ENCODE measurements at places on chromosomes 2 and 18.

DNA sequence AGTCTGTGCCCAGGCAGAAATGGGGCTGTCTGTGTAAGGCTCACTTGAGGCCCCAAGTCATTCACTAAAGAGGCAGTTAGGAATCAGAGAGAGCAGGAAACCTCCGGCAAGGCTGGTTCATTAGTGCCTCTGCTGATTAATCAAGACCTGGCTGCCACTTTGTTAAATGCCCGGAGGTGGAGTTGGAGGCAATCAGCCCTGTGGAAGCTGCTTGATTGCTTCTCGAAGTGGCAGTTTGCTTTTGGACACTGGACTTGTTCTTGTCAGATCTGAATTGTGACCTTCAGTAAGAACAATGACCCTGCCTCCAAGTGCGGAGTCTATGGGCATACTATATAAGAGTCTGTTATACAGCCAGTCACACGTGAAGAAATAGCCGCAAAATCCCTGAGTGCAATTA, 183.9 kb upstream of the LINC00305 start:
- DNase-seq: no peak

GRCh38 chr2:595831-596592, 81.2 kb downstream of the TMEM18 start:
- no peak for DNase-seq

GRCh38 chr2:234533626-234534025, 36.7 kb upstream of the ARL4C start:
- no peak for DNase-seq

DNA sequence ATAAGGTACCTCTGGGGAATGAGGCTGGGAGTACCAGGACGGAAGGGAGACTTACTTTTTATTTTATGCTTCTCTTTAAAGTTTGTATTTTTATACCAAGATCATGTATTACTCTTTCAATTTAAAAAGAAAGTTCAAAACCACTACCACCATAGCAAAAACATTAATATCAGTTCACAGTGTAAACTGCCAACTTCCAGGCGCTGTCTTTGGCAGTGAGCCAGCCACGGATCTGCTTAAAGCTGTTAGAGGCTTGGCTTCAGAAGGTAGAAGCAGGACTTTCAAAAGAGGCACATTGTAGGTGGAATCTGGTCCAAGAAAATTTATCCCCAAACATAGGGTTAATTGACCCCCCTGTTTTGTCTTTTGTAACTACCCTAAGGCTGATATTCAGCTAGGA, 74.8 kb downstream of the B3GNT2 start:
- no peak for DNase-seq

DNA sequence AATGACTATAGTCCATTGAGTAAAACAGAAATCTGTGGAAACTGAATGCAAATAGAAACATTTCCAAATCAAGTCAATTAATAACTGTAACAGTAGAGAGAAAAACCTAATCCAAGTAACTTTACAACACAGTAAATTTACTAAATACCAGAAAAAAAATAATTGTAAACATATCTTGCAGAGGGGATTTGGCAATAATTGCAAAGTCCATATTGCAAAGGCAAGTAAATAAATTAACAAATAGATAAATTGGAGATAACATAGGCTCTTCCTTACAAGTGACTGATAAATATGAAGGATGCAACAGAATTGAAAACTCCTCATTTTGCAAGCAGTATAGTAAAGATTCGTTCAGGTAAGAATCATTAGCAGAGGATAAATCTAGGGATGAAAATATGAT, 65.0 kb downstream of the SMC6 start:
- DNase-seq: no peak

DNA sequence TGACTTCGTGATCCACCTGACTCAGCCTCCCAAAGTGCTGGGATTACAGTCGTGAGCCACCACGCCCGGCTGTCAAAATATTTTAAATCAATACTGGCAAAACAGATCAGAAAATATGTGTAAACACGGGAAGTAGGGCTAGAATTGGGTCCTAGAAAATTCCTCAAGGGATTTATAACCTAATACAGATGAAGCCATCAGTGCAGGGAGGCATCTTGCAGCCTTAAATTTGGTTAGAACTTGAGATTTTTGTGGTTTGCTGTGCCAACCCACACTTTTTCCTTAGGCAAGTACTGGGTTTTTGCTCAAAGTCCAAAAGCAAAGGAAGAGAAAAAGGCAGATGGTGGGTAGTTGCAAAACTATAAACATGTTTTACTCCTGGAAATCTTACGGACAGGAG, 33.7 kb upstream of the NFE2L2 start:
- no peak for DNase-seq

GRCh38 chr2:140256080-140256479, 1475.9 kb upstream of the NXPH2 start:
- no peak for DNase-seq

DNA sequence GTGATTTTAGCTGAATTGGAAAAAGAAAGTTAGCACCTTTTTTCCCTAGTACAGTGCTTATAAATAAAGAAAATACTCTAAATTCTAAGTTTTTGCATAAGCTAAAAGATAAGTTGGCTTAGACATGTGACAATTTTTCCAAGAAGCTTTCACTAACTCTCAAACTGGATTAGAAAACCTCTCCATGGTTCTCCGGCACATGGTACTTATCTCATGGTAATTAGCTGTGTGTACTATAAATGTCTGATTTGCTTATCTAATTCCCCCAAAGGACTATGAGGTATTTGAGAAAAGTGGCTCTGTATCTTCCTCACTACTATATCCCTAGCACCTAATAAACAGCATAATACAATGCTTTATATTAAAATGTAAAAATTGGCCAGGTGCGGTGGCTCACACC, 71.1 kb downstream of the ROCK1 start:
- no peak for DNase-seq

DNA sequence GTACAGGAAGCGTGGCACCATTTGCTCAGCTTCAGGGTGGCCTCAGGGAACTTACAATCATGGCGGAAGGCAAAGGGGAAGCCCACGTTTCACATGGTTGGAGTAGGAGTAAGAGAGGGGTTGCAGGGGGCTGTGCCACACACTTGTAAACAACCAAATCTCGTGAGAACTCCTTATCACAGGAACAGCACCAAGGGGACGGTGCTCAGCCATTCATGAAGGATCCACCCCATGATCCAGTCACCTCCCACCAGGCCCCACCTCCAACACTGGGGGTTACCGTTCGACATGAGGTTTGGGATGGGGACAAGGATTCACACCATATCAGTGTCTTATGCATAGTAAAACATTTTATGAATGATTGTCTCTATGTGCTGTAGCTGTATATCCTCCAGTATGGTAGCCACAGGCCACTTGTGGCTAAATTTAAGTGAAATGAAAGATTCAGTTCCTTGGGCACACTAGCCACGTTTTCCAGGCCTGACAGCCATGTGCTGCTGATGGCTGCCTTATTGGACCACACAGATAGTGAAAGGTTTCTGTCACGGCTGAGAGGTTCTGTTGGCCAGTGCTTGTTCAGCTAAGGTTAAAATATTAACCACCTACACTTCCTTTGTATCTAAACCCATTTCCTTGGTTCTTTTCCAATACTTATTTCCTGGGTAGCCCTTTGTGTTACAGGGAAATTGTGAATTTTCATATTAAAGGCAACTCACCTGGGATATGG, 77.3 kb downstream of the AGAP1 start:
- no peak for DNase-seq

DNA sequence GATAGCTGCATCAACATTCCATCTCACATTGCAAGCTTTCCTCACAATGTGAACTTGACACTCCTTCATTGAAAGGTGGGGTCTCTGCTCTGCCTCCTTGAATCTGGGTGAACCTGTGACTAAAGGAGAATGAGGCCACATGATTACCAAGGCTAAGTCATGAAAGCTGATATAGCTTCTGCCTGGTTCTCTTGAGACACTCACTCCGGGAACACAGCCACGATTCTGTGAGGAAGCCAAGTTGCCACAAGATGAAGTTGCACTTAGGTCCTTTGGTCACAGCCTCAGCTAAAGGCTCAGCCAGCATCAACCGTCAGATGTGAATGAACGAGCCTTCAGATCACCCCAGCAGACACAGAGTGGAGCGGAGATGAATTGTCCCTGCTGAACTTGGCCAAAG, 94.7 kb upstream of the FAM136A start:
- DNase-seq: no peak

DNA sequence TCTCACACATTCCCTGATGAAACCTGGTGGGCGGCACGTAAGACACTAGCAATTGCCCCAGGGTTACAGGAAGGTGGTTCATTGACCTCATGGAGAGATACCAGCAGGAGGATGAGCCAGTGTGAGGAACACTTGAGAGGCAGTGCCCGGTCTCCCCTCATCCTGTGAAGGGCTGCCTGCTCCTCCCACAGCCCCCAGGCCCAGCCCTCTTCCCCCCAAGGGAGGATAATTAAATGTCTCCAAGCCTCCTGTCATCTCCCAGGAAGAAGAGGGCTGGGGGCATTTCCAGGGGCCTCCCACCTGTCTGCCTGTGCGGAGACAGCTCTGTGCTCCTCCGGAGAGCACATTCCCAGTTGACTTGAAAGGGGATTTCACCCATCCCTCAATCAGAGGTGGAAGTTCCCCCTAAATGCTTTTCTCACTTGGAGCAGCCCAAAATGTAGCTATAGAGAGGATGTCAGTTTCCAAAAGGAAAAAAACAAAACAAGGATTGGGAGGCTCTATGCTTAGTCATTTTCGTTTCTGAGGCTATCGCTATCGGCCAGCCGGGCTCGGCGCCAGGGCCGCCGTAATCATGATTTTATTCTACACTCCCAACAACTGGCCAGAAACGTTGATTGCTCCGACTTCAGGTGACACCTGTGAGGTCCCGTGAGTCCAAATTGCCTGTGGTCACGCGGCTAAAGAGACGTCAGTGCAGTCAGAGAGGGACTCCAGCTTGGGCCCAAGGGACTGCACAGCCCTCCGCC, 7.1 kb downstream of the KCNF1 start:
- no peak for DNase-seq

- DNase-seq: no peak
These were observed 74.9 kb upstream of the TAF1B start for GRCh38 chr2:9768388-9768787.

DNA sequence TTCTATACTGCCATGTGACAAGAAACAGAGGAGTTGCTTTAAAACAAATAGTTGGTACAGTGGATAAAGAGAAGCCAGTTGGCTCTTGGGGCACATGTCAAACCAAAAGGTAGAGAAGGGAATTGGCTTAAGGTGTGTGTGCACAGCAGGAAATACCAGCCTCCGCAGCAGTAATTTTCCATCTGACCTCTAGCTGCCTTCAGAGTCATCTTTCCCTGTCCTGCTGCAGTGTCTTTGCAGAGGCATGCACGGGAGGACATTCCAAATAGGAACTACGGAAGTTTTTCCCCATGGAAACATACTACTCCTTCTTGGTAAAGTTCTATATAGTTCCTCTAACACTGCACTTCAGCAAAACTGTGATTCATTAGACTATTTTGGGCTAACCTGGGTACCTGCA, 99.5 kb downstream of the RAB3GAP1 start:
- DNase-seq: no peak

GRCh38 chr2:203237346-203238238, 1.2 kb upstream of the CYP20A1 start:
- no peak for DNase-seq

- no peak for DNase-seq
These were observed 27.2 kb downstream of the TANC1 start for GRCh38 chr2:158995677-158996049.

- DNase-seq: peak; percentile 19
These were observed 75.9 kb downstream of the DNMT3A start for GRCh38 chr2:25265802-25266201.

DNA sequence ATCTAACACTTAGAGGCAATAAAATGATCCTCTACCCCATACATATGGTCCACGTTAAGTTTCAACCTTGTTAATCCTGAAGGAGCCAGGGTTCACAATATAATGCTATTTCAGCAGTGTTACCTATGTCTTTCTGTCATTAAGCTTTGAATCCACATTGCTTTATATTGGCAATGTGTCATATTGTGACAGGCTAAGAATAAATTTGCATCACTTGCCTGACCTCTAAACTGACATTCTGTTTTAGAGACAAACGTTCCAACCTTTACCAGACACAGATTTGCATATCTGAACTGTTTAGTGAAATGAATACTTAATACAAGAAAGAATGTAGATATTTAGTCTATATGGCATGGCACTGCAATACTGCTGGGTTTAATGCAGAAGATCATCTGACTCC, 98.4 kb downstream of the UNC80 start:
- no peak for DNase-seq

DNA sequence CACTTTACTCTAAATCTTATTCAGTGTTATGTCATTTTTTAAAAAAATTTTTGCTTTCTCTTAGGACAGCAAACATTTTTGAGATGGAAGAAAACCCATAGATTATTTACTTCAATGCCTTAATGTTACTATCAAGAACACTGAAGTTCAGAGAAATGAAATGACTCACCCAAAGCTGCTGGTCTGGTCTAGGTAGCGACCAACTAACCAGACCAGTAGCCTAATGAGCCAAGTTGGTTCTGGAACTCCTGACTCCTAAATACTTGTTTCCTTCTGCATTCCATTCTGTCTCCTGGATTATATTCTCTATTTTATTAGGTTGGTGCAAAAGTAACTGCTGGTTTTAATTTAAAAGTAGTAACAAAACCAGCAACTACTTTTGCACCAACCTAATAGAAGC, 35.4 kb downstream of the SLC8A1 start:
- no peak for DNase-seq

- no peak for DNase-seq
These were observed 189.4 kb downstream of the GPD2 start for GRCh38 chr2:156625360-156626170.

DNA sequence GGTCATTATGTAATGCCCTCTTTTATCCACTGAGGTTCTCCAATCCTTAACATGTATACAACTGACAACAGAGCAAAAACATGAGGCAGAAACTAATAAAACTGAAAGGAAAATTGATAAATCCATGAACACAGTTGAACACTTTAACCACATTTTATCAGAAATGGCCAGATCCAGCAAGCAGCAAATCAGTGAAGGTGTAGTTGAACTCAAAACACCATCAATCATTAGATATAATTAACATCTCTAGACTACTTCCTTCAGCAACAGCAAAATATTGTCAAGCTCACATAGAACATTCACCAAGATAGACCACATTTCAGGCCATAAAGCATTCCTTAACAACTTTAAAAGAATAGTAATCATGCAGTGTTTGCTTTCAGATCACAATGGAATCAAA, 72.9 kb downstream of the HS6ST1 start:
- DNase-seq: no peak

DNA sequence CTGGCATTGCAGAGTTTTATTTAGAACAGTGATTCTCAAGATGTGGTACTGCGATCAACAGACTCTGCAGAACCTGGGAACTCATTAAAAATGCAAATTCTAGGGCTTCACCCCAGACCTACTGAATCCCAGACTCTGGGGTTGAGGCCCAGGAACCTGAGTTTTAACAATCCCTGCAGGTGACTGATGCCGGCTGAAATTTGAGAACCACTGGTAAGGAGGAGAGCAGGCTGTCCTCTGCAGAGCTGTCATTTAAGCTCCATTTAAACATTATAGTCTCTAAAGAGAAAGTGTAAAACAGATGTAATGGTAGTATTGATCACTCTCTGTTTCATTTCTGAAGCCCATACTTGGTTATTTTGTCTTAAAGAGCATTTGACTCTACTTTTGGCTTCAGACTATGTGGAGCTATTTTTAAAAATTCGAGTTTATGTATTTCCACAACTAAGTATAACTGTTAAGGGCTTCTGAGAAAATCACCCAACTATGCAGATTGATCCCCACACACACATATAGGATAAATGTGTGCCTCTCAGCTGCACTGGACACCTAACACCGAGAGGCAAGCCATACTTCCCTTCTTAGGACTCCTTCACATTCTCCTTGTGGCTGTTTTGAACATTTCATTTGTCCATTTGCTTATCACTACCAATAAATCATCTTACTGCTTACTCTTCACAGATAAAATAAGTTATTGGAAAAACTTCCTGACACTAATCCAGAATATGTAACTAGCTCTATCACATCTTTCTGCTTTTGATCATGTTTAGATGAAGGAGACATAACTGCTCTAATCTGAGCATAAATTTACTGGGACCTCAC, 487.5 kb downstream of the DLGAP1 start:
- no peak for DNase-seq

Measured in activated naive CD4-positive, alpha-beta T cell (primary cell).